ENCODE measurements at places on chromosomes 16 and 17. TPM values are rescaled to one million over a fixed set of nuclear protein-coding genes. Genes with fewer than 3 reads are reported as not detected.

Gene EMP2
- total RNA-seq = 65.2 TPM

Gene USP43
- not detected for total RNA-seq

Gene CDT1
- 2.3 TPM for total RNA-seq

Gene C17orf107
- total RNA-seq = 1.3 TPM

Gene ARL5C
- not detected for total RNA-seq

- DNase-seq = peak; percentile 81
These were observed 64.8 kb upstream of the ADAMTS18 start for GRCh38 chr16:77499373-77500285.

- DNase-seq = no peak
These were observed 45.4 kb upstream of the EMP2 start for GRCh38 chr16:10625595-10626357.

- no peak for DNase-seq
These were observed 95.2 kb upstream of the IRX3 start for GRCh38 chr16:54381601-54382313.

DNA sequence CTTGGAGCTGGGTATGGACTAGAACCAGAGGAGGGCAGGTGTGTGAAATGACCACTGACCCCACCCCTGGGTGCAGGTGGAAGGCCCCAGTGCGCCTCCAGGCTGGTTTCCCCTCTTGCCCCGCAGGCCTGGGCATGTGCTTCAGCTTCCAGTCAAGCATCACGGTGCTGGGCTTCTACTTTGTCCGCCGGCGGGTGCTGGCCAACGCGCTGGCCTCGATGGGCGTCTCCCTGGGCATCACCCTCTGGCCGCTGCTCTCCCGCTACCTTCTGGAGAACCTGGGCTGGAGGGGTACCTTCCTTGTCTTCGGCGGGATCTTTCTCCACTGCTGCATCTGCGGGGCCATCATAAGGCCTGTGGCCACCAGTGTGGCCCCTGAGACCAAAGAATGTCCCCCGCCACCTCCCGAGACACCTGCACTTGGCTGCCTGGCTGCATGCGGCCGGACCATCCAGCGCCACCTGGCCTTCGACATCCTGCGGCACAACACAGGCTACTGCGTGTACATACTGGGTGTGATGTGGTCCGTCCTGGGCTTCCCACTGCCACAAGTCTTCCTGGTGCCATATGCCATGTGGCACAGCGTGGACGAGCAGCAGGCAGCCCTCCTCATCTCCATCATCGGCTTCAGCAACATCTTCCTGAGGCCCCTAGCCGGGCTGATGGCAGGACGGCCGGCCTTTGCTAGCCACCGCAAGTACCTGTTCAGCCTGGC is 9.7 kb upstream of the ARMC7 start:
- no peak for DNase-seq

GRCh38 chr16:52463904-52464303 is 83.0 kb downstream of the TOX3 start:
- DNase-seq = no peak

Measured in left cardiac atrium (tissue), 4 donors.